ENCODE measurements at places on chromosomes 5 and 9. TPM values are rescaled to one million over a fixed set of nuclear protein-coding genes. Genes with fewer than 3 reads are reported as not detected.

GRCh38 chr9:106956971-106957370 is 94.0 kb downstream of the ZNF462 start:
- DNase-seq, result no peak

GRCh38 chr5:76855961-76856360 is 6.1 kb downstream of the S100Z start:
- no peak for DNase-seq

DNA sequence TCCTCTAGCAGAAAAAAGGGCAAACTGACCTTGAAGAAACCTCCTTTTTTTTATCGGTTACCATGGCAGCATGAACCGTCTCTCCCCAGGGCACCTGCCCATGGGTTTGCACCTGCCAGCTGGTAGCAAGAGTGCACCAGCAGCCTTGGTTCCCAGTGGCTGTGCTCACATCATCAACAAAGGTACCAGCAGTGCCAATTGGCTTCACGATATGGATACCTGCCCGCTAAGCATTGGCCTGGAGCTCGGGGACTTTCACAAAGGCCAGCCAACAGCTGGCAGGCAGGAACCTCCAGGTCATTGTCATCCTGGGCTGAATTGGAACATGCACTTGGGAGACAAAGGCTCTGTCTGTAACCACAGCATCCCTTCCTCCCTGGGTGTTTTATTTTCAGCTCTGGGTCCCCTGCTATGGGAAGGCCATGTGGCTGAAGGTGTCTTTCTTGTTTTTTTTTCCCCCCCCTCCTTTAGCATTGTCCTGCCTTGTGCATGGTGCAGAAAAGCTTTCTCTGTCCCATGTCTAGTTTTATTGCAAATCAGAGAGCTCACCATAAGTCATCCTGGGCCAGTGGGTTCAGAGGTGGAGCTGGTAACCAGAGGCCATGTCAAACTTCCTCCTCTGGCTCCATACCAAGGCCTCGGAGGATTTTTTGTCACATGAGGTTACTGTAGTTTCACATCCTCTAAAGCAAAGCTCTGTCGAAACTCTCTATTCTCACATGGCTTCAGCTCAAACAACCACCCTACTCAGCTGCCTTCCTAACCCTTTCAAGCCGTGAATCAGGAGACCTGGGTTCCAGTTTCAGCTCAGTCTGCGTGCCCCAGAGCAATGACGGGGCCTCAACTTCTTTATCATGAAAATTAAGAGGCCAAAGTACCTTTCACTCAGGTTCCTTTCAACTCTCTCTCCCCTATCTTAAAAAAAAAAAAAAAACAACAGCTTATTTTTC is 145.5 kb upstream of the MAP3K1 start:
- peak; percentile 23 for DNase-seq

- no peak for DNase-seq
Observed at GRCh38 chr9:75651709-75652108, 238.8 kb upstream of the PCSK5 start.

DNA sequence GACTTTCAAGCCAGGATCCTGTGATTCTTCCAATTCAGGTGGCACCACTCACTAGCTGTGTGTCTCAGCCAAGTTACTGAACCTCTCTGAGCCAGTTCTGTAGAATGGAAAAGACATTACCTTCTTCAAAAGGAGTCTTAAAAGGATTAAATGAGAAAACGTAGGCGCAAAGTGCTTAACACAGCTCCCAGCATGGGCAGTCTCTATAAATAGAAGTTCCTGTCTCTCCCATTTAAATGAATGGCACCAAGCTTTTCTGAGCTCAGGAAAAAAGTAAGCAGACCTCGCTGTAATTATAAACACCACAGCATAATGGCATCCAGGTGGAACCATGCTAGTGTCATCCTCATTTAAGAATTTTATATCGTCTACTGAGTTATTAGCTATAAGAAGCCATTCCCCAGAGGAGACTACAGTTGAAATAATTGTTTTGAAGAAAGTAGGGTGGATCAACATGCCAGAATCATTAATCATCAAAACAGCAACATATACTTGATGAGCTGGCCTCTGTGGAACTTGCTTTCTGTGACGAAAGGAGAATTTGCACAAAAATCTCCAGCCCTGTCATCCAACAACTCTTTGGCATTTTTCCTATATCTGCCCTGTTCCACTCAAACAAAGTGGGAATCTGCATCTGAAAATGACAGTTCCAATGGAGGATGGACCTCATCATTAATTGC is 188.9 kb downstream of the SPOCK1 start:
- DNase-seq, result no peak

- no peak for DNase-seq
Observed at GRCh38 chr5:124180875-124181461, 565.5 kb downstream of the ZNF608 start.

DNA sequence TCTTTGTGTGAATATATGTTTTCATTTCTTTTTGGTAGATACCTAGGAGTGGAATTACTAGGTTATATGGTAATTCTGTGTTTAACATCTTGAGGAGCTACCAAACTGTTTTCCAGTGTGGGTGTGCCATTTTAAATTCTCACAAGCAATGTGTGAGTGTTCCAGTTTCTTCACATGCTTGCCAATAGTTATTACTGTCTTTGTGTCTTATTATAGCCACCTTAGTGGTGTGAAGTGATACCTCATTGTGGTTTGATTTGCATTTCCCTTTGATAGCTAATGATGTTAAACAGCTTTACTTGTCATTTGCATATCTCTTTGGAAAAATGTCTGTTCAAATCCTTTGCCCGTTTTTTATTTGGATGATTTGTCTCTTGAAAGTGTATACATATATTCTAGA is 513.0 kb downstream of the TMEM38B start:
- no peak for DNase-seq

DNA sequence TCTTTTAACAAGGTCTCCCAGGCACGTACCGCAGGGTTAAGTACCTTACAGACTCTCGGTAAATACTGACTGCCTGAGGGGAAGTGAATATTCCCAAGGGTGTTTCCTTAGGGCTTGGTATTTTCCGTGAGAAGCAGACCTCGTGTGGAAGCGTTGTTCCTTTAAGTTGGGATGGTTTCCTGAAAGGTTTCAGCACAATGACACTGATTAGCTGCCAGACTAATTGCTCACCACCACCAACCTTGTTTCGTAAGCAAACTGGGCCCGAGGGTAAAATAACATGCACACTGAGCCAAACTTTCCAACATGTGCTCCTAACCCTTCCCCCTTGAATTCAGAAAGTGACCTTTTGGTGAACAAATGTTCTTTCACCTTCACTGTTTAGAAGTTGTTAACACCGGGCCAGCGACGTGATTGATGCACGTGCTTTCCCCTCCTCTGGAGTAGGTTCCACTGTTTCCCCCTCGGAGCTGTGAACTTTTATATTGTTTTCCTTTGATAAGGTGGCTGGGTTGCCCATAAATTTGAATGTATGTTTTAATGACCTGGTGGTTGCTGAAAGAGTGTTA is 128.1 kb upstream of the RPS23 start:
- no peak for DNase-seq

- DNase-seq, result no peak
Observed at GRCh38 chr9:78033870-78034269, 2.3 kb upstream of the GNAQ start.

- DNase-seq, result no peak
Observed at GRCh38 chr5:1138445-1139245, 26.8 kb upstream of the SLC12A7 start.

DNA sequence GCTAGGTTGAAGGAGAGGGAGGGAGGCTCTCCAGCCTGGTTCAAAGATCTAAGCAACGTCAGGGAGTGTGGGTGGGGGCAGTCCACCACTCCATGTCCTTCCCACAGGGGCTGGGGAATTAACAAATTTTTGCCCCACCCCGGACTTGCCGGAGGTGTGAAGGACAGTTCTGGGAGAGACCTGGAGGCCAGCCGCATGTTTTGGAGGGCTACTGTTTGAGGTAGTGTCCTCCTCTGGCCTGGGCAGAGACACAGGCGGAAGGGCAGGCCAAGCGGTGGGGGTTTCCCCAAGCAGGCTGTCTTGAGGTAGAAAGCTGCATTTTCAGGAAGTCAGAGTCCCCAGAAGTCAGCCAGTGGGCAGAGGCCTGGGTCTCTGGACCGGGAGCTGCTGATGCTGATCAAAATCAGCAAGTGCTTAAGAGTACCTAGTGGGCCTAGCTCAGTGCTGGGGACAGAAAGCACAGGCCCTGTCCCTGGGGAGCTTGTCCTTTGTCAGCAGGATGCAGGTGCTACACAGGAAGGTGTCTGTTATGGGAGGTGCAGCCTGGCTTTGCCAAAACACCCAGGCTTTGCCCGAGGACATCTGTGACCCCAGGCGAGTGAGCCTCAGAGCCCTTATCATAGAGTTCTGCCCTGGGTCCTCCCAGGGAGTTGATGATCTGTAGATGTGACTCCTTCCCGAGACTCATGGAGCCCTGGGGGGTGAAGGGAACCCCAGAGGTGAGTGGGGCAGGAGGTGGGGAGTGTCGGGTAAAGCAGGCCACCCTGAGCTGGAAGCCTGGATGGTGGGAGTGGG is 18.5 kb downstream of the JADE2 start:
- DNase-seq, result no peak

DNA sequence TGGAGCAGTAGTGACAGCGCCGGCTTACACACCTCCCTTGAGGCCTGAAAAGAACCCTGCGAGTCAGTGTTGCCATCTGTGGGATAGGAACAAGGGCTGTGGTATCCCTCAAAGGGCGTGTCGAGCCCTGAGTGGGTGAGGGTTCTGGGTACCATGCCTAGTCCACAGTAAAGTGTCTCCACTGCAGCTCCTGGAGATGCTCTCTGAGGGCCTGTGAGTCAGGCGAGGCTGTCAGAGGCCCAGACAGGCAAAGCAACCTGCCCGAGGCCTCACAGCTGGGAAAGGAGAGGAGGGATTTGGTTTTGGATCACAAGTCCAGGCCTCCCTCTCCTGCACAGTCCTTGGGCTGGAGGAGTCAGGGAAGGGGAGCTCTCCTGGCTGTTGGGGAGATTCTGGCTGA is 6.1 kb downstream of the PRRX2 start:
- DNase-seq, result no peak

GRCh38 chr9:113477661-113478060 is 14.1 kb downstream of the RGS3 start:
- DNase-seq, result no peak

DNA sequence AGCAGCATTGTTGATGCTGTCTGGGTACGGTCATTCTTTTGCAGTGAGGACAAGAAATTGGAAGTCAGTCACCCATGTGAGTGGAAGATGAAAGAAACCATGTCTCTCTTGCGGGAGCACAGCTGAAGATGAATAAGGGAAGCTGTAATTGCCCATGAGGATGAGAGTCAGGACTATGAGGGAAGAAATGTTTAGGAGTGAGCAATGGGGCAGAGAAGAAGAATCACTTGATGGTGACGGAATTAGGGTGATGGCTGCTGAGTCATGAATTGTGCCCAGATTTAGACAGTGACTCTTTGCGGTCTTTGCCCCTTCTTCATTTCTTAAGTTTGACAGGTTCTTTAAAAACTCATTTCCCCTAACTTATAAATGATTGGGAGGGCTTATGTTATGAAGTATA is 183.3 kb downstream of the MAST4 start:
- DNase-seq, result no peak

DNA sequence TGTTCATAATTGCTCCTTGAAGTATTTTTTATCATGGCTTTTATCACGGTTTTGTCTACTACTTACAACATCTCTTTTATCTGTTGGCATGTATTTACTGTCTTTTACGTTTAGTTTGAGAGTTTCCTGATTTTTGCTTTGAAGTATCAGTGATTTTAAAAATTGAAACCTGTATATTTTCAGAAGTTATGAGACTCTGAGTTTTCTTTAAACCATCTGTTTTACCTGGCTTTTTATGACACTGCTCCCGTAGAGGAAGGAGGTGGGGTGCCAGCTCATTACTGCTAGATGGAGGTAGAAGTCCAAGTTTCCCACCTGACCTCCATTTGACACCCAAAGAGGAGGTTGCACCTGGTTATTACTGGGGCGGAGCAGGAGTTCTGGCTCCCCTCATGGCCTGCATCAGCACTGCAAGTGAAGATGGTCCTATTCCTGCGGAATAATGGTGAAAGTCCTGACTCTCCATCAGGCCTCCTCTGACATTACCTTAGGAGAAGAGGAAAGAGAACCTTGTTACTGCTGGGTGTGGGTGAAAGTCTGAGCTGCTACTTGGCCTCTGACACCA is 10.0 kb upstream of the ZNF131 start:
- DNase-seq, result peak; percentile 60

DNA sequence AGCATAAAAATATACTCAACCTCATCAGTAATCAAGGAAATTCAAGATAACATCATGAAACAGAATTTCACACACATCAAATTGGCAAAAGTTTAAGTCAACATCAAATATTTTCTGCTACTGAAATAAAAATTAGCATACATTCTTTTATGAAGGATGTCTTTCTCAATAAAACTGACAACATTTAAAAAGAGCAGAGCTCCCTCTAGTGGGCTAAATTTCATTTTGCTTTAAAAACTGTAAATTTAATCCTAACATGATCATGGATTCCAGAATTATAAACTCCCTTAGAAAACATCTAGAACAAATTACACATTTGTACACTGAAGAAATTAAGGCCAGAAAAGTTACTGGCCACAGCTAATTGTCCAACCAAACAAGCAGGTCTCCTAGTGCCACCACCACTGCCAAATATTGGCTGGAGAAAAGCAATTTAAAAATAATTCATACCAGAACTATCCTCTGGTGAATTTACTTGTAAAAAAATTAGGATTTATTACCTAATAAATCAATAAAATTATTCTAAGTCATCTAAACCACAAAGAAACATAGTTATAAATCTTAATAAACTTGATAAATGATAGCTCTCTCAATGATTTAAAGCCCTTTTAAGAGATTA is 31.2 kb downstream of the DEPDC1B start:
- no peak for DNase-seq

DNA sequence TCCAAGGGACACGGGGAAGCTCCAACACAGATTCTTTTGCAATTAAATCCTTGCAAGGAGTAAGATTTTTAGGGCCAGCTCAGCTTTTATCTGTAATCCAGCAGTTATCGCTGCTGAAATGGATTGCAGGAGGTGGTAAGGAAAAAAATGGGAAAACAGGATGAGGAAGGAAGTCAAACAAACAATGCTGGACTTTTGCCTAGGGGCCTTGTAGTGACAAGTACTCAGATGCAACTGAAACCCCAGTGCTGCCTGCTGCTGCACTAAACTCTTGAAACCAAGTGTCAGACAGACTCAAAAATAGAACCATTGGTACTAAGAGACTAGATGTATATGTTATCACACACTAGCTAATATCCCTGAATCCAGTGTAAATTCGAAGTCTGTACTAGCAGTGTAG is 309.2 kb downstream of the CTNND2 start:
- no peak for DNase-seq

GRCh38 chr5:127571314-127572131 is 54.1 kb downstream of the PRRC1 start:
- no peak for DNase-seq

The LRRTM2 gene
- not detected for total RNA-seq

The SCGB3A1 gene
- not detected for total RNA-seq

The ADGRD2 gene
- total RNA-seq, result not detected

The PRRX2 gene
- 10.8 TPM for total RNA-seq

The SMIM33 gene
- not detected for total RNA-seq

The ANGPTL2 gene
- total RNA-seq, result 8.3 TPM

The TCF7 gene
- total RNA-seq, result 2.4 TPM

The FAT2 gene
- total RNA-seq, result under 0.01 TPM

The RELL2 gene
- total RNA-seq, result 8.9 TPM
